ENCODE measurements at places on chromosomes 13 and 19. TPM values are rescaled to one million over a fixed set of nuclear protein-coding genes. Genes with fewer than 3 reads are reported as not detected.

- no peaks in the 10 kb centered on the region for H3K36me3 ChIP-seq
- H3K4me3 ChIP-seq: no peak overlapping the region
- no peak for DNase-seq
- H3K4me1 ChIP-seq: peaks cover 12% of the 10 kb centered on the region
- H3K27me3 ChIP-seq: peaks cover 32% of the 10 kb centered on the region
- no peak overlapping the region for H3K27ac ChIP-seq
Measured at GRCh38 chr19:46023311-46023779, 492 bp upstream of the PGLYRP1 start.

GRCh38 chr13:76884186-76884906, 1.9 kb downstream of the KCTD12 start:
- peak overlapping the region; percentile 88 for H3K27ac ChIP-seq
- H3K36me3 ChIP-seq: peaks cover 5% of the 10 kb centered on the region
- H3K4me3 ChIP-seq: peak overlapping the region; percentile 95
- H3K4me1 ChIP-seq: peaks cover 33% of the 10 kb centered on the region
- H3K27me3 ChIP-seq: peaks cover 22% of the 10 kb centered on the region

DNA sequence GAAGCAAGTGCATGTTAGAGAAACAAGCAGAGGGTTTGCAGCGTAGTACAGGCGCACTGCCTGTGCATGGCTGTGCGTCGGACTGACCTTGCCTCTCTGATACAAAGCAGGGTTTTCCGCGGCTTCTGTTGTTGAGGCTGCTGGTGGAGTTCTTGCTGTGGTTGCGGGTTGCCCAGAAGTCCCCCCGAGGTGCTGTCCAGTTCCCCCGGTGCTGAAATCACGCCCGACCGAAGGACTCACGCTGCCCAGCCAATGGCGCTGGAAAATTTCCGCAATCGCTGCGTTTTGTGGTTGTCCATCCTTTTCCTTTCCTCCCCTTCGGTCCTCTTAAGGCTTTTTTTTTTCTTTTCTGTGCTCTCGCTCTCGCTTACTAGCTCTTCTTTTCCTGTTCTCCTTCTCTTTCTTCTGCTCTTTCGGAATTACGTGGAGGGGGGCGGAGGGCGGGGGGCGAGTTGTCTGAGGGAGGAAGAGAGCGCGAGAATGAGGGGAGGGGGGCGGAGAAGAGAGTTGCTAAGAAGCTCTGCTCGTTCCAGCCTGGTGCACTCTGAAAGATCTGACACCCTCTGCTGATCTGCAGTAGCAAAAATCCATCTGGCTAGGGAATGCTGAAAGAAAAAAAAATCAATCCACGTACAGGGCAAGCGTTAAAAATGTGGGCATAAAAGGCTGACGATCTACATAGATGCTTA, at the start of gene SLITRK1:
TSS of gene SLITRK1 (minus strand) at position 558 of the 689 bp plus-strand sequence. CDS start 967 bp downstream, outside the sequence.
- peaks cover 64% of the 10 kb centered on the region for H3K27me3 ChIP-seq
- peaks cover 13% of the 10 kb centered on the region for H3K4me1 ChIP-seq
- H3K36me3 ChIP-seq: no peaks in the 10 kb centered on the region
- peak within 1 kb of the TSS; percentile 30 for H3K27ac ChIP-seq
- DNase-seq: peak; percentile 56
- H3K4me3 ChIP-seq: no peak within 1 kb of the TSS

DNA sequence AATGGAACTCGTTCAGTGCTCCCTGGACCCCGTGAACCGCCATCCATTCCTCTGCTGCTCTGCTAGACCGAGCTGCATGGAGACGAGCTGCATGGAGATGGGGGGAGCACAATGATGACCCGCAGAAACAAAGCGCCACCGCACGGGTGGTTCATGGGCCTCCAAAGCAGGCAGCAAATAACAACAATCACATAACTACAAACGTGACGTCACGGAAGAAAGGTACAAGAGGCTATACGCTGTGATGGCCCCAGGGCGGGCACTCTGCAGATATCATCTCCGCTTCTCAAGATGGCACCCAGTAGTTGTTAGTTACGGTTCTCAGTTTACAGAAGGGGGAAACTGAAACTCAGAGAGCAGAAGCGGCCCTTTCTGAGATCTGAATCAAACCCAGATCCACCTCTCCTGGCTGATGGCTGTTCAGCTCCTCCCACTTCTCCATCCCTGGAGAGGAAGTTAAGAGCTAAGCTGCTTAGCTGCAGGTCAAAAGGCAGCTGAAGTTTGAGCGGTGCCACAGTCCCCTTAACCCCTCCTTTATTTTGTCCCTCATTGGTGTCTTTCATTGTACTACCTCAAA, 1.7 kb downstream of the ATP13A1 start:
- peak overlapping the region; percentile 93 for H3K27ac ChIP-seq
- H3K36me3 ChIP-seq: peaks cover 35% of the 10 kb centered on the region
- DNase-seq: no peak
- H3K4me1 ChIP-seq: peaks cover 18% of the 10 kb centered on the region
- peak overlapping the region; percentile 93 for H3K4me3 ChIP-seq

DNA sequence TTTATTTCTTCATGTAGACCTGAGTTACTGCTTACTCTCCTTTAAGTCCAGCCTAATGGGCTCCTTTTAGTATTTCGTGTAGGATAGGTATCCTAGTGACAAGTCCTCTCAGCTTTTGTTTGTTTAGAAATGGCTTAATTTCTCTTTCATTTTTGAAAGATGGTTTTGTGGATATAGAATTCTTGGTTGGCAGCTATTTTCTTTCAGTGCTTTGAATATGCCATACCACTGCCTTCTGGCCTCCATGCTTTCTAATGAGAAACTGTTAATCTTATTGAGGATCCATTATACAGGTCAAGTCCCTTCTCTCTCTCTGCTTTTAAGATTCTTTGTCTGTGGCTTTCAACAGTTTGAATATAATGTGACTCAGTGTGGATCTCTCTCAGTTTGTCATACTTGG, 46.8 kb upstream of the SACS start:
- DNase-seq: no peak
- peaks cover 26% of the 10 kb centered on the region for H3K27me3 ChIP-seq
- no peak overlapping the region for H3K4me3 ChIP-seq
- H3K4me1 ChIP-seq: no peaks in the 10 kb centered on the region

NCR1 gene
- 0.34 TPM for total RNA-seq

Measured in activated naive CD8-positive, alpha-beta T cell treated with anti-CD3 and anti-CD28 coated beads, Interleukin-2, amount 10 ng/mL, durations not matched to agents 7 days and 5 days (primary cell).